Stimulated activated CD8-positive, alpha-beta memory T cell treated with anti-CD3 and anti-CD28 coated beads, Interleukin-4, amount 100 ng/mL, for 24 hours (primary cell): ENCODE measurements at places on chromosomes 12 and 14.

DNA sequence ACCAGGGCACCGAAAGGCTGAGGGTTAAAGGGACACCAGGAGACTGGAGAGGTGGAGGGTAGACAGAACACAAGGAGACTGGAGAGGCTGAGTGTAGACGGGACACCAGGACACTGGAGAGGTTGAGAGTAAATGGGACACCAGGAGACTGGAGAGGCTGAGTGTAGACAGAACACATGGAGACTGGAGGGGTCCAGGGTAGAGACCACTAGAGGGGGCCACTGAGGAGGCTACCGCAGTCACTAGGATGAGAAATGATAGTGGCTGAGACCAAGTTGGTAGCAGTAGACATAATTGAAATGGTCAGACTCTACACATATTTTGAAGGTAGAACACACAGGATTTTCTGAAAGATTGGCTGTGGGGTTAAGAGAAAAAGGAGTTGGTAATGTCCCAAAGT, 68.2 kb downstream of the PAH start:
- no peak for DNase-seq

DNA sequence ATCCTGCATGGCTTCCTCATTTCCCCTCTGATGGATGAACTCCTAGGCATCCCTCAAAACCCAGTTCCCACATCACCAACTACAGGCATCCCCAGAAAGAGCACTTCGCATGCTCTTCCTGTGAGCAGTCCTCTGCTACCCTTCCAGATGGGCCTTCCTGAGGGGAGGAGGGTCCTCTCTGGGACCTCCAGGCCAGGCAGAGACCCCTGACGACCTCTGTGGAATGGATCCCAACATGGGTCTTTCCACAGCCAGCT, 1.9 kb downstream of the AKT1 start:
- no peak for DNase-seq

DNA sequence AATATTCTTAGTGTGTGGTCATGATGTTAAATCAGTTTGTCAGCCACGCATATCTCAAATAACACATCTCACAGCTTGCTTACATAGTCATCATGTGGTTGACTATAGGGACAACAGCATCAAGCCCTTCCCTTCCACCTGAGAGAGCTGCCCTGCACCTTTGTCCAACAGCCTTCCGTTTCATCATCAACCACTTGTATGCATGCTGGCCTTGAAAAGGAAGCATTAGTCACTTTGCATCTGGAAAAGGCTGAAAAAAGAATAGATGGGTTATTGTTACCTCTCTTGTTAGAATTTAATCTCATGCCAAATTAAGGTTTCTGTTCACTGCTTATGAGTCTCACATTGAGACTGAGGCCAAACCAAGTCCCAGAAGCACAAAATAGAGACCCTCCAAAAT, 1586.5 kb upstream of the SEL1L start:
- DNase-seq, result no peak

- DNase-seq, result no peak
Measured at GRCh38 chr12:26551385-26551784, 281.6 kb downstream of the ITPR2 start.

- no peak for DNase-seq
Measured at GRCh38 chr14:72521968-72522741, 371.7 kb downstream of the DPF3 start.

DNA sequence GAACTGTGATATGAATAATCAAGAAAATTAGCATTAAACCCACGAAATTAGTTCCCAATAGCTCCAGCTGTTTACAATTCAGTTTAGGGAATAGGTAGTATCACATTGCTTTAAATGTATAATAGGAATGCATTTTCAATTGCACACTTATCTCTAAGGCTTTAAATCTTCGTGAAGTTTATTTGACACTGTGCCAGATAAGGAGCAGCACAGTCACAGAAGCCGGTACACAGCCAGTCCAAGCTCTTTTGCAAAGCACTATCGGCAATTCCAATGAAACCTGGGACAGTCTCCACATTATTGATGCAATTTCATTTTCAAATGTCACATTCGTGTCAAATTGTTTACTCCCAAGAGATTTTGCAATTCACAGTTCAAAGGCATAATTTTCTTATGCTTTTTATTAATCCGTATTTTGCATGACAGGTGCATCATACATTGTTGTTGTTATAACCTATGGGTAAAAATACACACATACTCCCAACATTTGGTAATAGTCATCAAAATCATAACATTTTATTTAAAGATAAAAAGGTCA, 602.8 kb downstream of the RPS29 start:
- DNase-seq, result no peak

DNA sequence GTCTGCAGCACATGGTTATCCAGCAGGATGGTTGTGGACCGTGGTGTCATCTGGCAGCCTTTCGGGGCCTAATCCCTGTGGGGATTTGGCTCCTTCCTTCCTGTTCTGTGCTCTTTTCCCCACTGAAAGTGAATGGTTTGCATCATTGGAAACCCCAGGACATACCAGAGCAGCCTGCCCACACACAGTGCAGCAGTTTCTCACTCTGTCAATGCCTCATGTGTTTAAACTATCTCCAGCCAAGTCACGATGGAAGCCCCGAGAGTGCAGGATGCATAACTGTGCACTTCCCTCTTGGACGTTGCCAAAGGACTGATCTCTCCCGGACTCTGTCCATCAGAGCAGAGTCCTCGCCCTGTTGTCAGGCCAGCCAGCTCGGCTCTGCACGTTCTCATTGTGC, 29.0 kb upstream of the AMN start:
- DNase-seq, result no peak
